ENCODE measurements at places on chromosomes 12 and 14.

DNA sequence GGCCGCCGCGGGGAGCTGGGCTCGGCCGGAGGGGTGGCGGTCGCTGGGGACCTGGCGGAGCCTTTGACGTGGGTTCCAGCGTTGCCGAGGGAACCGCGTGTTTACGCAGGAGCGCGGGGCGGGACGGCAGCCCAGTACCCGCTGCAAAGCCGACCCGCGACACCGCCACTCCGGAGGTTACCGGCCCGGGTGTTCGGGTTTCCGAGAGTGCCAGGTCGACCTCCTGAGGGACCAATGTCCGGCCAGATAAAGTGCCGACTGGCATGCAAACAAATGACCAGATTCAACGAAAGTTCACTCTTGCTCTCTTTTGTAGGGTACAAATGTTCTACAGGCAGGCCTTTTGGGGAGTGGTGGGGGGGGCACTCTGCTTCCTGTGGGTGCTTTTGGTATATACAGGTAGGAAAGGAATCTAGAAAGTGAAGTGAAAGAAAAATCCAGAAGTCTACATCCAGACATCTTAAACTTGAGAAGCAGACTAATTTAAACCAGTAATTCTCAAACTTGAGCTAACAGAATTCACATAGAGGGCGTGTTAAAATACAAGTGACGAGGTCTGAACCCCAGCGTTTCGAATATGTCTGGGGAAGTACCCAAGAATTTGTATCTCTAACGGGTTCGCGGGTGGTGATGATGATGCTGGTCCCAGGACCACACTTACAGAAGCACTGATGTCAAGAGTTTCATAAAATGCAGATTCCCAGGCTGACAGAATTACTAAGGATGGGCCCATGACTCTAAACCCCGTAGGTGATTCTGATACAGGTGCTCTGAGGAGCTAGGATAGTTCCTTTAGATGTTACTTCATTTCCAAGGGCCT is at the start of gene GPR135:
Gene GPR135 (minus strand): TSS at position 65 of the 820 bp plus-strand sequence. CDS start 154 bp downstream, outside the sequence.
- DNase-seq: peak; percentile 86

DNA sequence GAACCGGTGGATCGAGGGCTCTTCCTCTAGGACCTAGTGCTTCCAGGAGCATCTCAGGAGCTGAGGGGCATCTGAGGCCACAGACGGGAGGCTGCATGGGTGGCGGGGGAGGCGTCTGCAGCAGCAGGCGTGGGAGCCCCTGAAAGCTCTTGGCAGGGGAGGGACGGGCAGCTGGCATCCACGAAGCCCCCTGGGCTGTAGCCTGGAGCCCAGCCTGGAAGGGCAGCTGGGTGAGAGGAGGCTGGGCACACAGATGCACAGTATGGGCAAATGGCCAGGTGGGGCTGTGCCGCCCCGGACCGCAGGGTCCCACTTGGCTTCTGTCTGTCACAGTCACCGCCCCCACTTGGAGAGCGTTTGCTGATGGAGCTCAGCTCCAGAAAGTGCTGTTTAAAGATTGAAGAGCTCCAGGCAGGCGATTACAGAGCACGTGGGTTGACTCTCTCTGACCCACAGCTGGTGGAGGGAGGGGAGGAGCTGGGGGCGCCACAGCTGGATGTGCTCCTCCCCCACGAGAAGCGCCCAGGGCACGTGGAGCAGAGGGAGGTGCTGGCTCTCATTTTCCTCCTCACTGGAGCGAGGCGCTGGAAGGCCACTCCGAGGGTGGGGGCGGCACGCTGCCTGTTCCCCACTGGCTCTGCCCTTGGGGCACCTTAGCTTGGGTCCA is 155.0 kb upstream of the C14orf180 start:
- DNase-seq: peak; percentile 71

DNA sequence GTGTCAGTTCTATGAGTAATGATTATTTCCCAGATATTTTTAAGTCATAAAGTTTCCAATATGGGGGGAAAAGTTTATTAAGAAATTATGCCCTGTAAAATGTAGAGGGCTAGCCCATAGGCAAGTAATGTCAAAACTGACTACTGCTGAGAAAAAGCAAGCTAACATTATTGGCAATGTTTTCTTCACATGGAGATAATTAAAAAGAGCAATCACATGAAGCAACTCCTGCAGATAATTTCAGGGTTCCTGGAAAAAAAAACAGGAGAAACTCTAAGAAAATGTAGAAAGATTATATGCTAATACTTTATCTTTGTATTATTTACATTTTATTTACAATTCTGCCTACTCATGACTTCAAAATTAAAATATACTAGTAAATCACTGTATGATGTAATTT is 39.8 kb downstream of the PPP1R12A start:
- DNase-seq: no peak

DNA sequence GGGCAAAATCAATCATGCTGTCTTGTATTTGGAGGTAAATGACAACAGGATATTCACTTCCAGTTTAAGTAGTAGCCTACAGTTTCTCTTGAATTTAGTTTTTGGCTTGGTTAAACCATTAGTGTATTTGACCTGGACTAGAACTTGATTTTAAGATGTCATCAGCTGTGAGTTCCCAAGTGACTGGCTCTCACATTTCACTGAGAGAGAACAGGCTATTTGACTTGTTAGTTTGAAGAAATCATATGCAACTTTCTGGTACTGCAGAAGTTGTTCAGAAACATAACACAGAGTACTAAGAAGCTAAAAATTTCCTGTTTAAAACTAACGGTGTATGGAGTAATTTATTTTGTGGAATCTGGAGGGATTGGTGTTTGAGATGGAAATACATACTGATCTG is 22.3 kb downstream of the MNAT1 start:
- DNase-seq: peak; percentile 62

DNA sequence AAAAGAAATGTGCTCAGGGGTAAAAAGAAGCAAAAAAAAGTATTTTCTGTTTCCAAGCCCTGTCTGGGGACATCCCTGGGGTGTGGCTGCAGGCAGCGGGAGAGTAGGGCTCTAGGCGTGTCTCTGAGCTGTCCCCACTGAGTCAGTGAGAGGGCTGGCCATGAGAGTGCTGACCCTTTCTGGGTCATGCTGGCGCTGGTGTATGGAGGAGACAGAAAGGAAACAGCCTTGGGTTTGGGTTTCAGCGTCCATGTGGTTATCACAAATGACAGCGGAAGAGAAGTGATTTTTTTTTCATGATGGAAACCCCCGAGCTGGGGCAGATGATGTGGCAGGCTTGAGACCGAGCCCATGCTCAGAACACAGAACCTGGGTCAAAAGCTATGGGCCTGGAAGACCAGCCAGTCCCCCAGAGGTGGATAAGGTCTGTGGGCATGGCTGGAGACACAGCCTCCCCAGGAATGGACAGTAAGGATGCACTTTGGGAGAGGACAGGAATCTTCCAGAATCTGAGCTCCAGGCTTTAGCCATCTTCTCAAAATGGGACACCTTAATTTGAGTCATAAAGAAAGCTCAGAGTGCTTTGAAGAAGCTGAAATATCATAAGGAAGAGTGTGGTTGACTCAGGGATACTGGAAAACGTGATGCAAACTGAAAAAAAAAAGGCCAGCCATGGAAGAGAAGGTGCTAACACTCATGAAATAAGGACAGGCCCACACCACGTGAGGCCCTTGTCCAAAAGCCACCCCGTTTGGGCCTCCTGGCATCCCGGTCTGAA is 36.2 kb downstream of the SYNE3 start:
- no peak for DNase-seq
